ENCODE measurements at places on chromosomes 6 and 20.
A peak's percentile ranks its signal among the peaks of the same experiment; 100 is the strongest.

DNA sequence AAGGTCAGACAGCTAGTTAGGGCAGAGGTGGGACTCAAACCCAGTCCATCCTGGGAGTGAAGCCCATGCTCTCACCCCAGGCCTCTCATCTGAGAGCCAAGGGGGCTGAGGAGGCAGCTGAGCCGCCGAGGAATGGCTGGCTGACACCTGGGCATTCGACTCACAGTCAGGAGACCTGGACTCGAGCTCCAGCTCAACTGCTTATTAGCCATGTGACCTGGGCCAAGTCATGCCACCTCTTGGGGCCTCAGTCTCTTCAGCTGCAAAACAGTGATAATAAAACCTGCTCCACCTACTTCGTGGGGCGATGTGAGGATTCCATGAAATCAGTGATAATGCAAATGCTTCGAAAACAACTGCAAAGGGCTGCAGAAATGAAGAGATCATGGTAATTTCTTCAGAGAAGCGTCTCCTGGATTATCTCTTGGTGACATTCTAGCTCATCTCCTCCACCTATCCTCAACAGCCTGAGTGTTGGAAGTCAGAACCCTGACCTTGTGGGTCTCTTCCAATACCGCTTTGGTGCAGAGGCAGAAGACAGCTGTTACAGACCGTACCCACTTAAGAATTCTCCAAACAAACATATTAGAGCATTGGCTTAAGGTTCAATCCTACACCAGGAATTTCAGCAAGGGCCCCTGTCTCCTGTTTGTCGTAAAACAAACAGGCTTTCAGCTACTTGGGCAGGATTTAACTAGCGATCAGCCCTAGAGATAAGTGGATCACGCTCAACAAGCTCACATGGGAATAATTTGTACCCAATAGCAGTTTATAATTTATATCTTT, 60.0 kb upstream of the PIM1 start:
- no peaks in the 10 kb centered on the region for H3K27me3 ChIP-seq
- H3K4me1 ChIP-seq = peaks cover 10% of the 10 kb centered on the region
- no peak overlapping the region for H3K4me3 ChIP-seq
- H3K36me3 ChIP-seq = no peaks in the 10 kb centered on the region
- DNase-seq = no peak

DNA sequence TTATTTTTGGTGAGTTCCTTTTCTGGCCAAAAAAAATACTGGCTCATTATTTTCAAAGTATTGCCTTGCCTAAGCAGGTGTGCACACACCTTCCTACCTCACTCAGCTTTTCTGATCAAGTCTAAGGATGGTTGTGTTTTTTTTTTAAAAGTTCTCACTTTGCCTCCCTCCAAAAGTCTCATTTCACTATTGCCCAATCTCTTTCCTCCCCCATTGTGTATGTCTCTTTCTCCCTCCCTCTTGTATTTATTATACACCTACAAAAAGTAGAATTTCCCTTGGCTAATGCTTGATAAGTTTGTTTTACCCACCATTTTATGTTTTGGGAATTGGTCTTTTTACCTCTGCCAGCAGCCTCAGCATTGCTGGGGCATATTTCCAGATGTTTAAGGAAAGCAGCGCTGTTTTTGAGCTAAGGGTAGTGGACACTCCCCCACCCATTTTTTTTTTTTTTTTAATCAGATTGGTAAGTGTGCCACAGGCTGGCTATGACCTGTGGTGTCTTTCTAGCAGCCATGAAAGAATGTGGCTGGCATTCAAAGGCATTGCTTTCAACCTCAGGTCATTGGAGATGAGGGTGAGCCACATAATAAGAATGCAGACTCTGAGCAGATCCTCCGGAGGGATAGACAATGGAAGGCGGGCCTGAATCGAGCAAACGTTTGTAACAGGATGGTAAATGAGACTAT, 668.6 kb downstream of the UTRN start:
- H3K36me3 ChIP-seq = no peaks in the 10 kb centered on the region
- no peak overlapping the region for H3K4me3 ChIP-seq
- no peak overlapping the region for H3K27ac ChIP-seq
- DNase-seq = no peak
- H3K27me3 ChIP-seq = no peaks in the 10 kb centered on the region

- H3K4me1 ChIP-seq = no peaks in the 10 kb centered on the region
- H3K4me3 ChIP-seq = no peak overlapping the region
- peaks cover 4% of the 10 kb centered on the region for H3K36me3 ChIP-seq
- H3K27ac ChIP-seq = no peak overlapping the region
- peaks cover 19% of the 10 kb centered on the region for H3K27me3 ChIP-seq
- DNase-seq = no peak
These were observed 39.9 kb downstream of the AFDN start for GRCh38 chr6:167866642-167867041.

DNA sequence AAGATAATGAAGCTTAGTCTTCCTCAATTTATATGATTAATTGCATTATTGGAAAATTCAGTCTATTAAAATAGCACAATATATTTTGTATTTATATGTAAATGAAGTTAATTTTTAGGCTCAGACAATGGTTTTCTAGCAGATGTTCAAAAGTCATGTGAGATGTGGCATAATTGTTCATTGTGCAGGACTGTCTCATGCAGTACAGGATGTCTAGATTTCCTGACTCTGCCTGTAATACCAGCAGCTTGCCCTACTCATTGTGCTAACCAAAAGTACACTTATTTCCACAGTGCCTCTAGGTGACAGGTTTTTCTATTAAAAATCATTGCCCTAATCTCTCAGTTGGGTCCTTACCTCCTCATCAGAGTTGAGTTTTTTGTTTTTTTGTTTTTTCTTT, 12.4 kb downstream of the RALGAPB start:
- H3K36me3 ChIP-seq = peaks cover 13% of the 10 kb centered on the region
- H3K4me1 ChIP-seq = peaks cover 7% of the 10 kb centered on the region
- DNase-seq = no peak
- H3K4me3 ChIP-seq = no peak overlapping the region
- H3K27me3 ChIP-seq = no peaks in the 10 kb centered on the region

- peaks cover 5% of the 10 kb centered on the region for H3K36me3 ChIP-seq
- no peaks in the 10 kb centered on the region for H3K27me3 ChIP-seq
- no peak overlapping the region for H3K27ac ChIP-seq
- no peak for DNase-seq
These were observed 4.0 kb upstream of the PTPN1 start for GRCh38 chr20:50506270-50506579.

- DNase-seq = no peak
- H3K36me3 ChIP-seq = peaks cover 10% of the 10 kb centered on the region
- H3K4me3 ChIP-seq = no peak overlapping the region
These were observed 15.4 kb downstream of the PEDS1 start for GRCh38 chr20:50138120-50138478.

DNA sequence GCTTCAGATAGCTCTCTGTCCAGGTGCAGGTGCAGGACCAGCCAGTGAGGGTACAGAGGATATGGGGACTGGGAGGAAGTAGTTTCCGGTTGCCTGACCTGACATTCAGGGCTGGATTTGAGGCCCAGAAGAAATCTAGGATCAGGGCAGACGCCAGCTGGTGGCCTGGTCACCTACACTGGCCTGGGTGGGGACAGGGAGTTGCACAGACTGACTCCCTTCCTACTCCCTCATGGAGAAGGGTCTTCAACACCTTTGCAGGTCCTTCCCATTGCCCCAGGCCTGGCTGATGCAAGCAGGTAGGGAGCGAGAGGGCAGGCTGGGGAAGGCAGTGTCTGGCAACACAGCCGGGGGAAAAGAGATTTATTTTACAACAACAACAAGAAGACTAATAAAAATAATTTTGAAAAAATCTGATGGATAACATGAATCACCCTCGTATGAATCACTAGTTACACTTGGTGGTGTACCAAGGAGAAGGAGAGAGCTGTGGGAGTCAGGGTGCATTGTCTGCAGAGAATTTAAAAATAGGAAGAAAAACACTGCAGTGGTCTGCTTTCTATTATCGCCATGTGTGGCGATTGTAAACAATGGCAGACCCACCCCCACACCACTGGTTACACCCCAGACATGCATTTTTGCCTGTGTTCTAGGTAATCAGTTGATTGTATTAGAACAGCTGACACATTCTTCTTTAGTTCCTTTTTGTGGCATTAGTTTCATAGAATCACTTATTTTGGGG, 62.3 kb upstream of the SNX9 start:
- H3K27me3 ChIP-seq = no peaks in the 10 kb centered on the region
- H3K36me3 ChIP-seq = peaks cover 13% of the 10 kb centered on the region
- peaks cover 87% of the 10 kb centered on the region for H3K4me1 ChIP-seq
- peak overlapping the region; percentile 90 for H3K27ac ChIP-seq

DNA sequence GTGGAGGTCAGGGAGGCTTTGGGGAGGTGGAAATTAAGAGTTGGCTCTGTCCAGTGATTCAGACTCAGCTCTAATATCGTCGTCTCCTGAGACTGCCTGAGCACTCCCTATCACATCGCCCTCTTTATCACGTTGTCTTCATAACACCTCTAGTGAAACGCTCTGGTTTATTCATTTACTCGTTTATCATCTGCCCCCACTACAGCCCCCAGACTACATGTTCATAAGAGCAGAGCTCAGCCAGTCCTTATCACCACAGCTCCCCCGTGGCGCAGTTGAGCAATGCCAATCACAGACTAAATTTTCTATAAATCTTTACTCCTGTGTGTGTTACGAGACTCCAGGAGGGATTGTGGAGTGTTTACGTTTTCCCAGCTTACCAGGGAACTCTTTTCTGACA, 316.2 kb downstream of the ADGRB3 start:
- H3K4me1 ChIP-seq = no peaks in the 10 kb centered on the region
- no peak overlapping the region for H3K4me3 ChIP-seq
- no peak overlapping the region for H3K27ac ChIP-seq
- no peaks in the 10 kb centered on the region for H3K27me3 ChIP-seq

- no peak overlapping the region for H3K27ac ChIP-seq
These were observed 173.1 kb downstream of the TFAP2C start for GRCh38 chr20:56801971-56802755.

GRCh38 chr6:159052720-159053119, 7.9 kb upstream of the TAGAP start:
- peaks cover 79% of the 10 kb centered on the region for H3K4me1 ChIP-seq
- H3K4me3 ChIP-seq = no peak overlapping the region
- DNase-seq = no peak
- H3K36me3 ChIP-seq = peaks cover 3% of the 10 kb centered on the region

GRCh38 chr20:47622118-47622665, 120.5 kb downstream of the NCOA3 start:
- H3K27ac ChIP-seq = no peak overlapping the region
- no peak for DNase-seq
- peaks cover 20% of the 10 kb centered on the region for H3K4me1 ChIP-seq
- peaks cover 22% of the 10 kb centered on the region for H3K36me3 ChIP-seq
- no peaks in the 10 kb centered on the region for H3K27me3 ChIP-seq
